NCI-H2107 (cell line): ENCODE measurements at places on chromosomes 16 and 17.

DNA sequence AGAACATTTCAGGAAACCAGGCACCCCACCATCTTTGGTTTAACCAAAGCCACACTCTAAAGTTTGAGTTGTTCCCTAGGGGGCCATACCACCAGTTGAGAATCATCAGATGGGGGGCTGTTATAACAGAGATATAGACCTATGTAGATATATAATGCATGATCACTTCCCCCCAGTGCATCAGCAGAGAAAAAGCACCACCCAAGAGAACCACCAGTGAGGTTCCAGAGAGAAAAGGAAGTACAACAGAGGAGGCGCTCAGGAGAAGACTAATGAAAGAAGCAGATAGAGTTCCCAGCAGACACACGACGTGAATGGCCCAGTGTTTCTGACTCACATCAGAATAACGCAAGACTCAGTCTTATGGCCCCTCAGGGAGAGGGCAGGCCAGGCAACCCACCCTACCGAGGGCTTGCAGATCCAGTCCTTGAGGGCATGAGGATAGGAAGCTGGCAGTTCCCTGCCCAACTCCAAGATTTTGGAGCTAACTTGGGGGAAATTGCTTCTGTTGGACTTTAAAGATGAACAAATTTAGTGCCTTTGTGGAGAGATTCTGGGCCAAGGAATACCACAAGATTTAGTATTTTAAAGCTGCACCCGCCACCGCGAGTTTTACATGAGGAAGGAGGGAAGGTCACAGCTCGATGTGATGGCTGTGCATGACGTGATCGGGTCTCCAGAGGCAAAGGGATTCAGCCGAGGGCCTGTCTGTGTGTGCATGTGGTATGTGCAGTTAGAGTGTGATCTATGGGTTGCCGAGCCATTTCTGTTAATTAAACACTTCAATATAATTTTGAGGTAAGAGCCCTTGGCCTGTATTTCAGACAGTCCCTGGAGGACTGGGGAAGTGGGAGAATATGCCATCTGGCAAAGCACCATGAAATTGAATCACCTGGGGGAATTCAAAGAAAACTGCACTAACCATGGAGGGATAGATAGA is 53.1 kb downstream of the AIPL1 start:
- DNase-seq: peak; percentile 7

DNA sequence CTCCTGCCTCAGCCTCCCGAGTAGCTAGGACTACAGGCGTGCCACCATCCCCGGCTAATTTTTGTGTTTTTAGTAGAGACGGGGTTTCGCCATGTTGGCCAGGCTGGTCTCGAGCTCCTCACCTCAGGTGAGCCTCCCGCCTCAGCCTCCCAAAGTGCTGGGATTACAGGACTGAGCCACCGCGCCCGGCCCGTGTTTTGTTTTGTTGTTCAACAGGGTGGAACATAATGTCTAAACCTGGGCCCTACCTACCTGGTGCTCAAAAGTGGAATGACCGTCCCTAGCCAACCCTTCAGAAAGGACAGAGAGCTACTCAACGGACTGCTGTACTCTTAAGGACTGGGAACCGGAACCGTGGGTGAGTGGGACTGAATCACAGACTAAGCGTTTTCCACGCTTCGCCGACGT is 772 bp upstream of the KIF22 start:
- DNase-seq: no peak

DNA sequence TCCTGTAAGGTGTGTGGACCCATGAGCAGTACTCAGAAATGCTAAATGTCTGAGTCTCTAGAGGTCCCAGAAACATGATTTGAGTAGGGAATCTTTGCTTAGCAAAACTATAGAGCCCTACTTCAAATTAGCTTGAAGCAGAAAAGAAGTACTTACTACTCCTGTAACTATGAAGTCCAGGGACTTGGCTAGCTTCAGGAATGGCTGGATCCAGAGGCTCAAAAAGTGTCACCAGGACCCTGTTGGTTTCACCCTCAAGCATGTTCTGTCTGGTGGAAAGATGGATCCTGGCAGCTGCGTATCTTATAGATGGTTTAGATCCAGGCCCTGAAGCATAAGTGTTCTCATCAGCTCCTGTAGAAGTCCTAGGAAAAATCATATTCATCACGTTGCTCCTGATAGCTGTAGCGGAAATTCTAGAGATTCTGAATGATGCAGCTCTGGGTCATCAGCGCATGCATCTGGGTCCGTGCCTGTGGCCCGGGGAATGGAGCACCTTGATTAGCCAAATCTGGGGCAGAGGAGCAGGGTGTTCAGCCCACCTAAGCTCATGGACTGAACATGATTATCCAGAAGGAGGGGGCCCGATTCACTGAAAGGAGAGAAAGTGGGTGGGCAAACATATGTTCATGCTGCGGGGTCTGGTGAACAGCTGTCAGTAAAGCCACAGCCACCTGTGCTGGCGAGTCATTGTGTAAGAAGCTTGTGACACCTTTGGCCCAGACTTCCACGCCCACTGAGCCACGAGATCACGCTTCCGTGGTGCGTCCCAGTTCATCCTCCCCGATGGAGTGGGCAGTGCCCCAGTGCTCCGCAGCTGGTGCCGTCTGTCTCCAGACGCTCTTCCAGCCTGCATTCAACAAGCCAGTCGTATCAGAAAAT is 260.6 kb downstream of the CPPED1 start:
- no peak for DNase-seq

- no peak for DNase-seq
These were observed 96.8 kb downstream of the BRIP1 start for GRCh38 chr17:61766520-61766919.

- no peak for DNase-seq
These were observed 341.2 kb downstream of the GRIN2A start for GRCh38 chr16:9840761-9841665.

DNA sequence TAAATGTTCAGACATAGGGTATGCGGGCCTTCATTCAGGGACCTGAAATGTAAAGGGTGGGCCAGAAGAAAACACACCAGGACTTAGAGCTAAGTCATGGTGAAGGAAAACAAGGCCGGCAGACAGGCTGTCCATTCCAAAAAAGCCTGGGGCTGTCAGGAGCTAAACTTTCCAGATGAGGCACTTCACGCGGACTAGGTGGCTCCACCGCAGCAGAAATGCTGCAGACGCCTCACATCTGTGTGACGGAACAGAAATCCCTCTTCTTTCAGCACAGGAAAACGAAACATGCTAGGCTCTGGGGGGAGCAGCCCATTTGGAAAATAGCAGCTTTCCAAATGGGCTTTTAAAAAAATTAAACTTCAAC is 88.7 kb downstream of the HS3ST3A1 start:
- no peak for DNase-seq

DNA sequence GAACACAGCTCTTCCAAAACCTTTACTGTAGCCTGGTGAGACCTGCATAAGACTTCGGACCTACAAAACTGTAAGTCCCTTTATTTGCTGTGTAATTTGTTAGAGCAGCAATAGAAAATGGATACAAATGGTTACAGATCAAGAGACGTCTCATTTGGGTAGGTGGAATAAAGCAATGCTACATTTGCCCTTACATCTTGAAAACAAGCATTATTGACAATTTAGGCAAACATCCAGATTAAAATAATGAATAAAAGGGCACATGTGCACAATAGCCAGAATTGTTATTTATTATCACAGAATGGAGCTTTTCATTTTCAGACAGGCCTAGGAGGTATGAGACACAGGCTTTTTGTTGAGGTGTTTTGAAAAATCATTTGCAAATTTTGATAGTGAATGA is 222.2 kb upstream of the CPHXL start:
- DNase-seq: no peak

DNA sequence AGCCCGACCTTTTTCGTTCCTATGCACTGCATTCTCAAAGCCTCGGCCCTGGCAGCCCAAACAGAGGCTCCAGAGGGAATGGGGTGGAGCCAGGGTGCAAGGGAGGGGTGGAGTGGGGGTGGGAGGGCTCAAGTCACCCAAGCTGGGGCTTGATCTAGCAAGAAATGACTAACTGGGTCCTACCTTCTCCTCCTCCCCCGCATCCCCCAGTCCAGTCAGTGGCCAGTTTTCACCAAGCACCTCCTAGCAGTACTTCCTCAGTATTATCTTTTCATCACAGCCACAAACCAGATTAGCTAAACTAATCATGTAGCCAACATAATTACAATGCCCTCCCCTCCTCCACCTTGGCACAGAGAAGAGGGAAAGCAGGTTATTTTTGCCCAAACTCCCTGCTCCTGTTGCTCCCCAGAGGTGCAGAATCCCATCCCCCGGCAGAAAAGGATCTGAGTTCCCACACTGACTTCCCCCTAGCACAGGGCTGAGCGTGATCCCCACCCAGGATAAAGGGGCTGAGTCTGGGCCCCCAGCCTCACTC is 2.2 kb downstream of the JUP start:
- no peak for DNase-seq

GRCh38 chr16:84663433-84664101 is 15.3 kb downstream of the KLHL36 start:
- DNase-seq: no peak
